ENCODE measurements at places on chromosomes 3 and 15.

DNA sequence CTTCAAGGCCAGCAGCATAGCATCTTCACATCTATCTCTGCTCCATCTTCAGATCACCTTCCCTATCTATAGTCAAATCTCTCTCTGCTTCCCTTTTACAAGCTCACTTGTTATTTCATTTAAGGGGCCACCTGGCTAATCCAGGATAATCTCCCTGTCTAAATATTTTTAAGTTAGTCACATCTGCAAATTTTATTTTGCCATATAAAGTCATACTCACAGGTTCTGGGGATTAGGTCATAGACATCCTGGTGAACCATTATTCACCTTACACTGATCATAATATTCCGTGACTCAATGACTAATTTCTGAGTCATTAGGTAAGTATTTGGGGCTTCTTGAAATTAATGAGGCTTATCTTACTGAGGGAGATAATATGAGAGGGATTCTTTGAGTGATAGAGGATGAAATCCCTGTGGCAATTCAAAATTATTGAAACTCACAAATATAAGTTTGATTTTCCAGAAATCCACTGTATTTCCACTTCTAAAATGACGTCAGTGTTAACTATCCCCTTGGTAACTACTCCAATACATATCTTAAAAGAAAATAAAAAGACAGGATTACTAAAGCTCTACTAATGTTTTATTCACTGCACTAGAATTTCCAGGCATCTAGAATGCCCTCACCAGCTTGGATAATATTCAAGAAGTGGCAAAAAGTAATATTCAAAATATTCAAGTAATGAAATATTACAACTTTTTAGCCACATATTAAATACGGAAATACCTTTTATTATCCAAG, 93.7 kb upstream of the RBMS3 start:
- DNase-seq: peak; percentile 87

DNA sequence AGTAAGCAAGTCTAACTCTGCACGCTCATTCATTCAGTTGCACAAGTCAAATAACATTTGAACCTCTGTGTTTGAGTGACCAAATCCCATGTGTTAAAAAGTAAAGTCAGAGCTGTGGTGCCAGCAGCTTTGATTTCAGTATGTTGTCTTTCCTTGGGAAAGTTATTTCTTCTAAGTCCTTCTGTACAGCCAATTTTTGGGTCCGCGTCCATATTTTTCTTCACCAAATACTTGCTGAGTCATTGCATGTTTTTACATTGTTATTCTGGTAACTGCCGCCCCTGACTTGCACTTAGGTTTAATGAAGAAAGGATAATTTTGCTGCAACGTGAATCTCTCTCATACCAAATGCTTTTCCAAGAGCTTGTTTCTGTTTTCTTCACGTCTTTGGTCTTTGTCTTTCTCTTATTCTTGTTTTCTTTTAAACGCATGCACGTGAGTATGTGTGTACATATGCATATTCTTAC, 56.7 kb downstream of the PLS1 start:
- DNase-seq: no peak

DNA sequence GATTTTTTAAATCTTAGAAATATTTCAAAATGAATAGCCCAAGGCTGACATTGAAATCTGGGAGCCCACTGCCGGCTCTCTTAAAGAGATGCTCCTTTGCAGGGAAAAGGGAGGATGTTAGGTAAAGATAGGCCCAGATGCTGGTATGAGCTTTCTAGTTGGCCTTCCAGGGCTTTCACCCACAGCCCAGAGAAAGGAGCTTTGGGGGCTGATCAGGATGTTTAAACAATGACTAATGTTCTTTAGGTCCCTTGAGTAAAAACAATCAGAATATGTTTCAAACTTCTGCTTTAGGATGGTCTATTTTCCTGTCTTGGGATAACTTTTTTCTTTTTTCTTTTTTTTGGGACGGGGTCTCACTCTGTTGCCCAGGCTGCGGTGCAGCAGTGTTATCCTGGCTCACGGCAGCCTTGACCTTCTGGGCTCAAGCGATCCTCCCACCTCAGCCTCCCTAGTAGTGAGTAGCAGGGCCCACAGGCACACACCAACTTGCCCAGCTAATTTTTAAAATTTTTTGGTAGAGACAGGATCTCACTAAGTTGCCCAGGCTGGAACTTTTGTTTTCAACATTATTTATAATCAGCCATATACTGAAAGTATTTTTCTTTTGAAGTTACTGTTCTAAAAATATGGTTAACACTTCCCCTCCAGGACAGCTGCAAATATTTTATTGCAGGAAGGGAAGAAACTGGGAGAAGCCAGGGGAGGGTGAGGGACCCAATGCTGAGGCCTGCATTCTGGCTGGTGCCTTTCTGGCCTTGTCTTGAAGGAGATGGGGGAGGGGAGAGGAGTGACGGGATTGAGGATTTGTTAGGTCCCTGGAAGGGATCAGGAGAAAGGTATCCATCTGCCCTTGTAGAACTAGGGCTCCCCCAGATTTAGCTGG, 70.1 kb downstream of the TRAK1 start:
- DNase-seq: no peak

DNA sequence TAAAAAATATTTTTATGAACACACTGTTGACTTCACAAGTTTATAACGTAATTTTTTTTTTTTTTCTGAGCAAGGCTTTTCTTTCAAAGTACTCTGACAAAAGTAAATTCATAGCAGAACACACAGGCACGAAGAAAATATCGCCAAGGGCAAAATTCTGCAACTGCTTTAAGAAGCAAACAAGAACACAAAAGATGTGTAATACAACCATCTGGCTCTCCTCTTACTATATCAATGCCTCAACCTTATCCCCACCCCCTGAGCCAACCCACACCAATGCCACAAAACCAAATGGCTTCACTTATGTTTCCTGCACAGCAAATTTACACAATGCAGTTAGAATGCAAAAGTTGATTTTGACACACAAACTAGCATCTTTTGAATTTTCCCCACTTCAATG, 274.2 kb downstream of the FOXP1 start:
- peak; percentile 75 for DNase-seq

DNA sequence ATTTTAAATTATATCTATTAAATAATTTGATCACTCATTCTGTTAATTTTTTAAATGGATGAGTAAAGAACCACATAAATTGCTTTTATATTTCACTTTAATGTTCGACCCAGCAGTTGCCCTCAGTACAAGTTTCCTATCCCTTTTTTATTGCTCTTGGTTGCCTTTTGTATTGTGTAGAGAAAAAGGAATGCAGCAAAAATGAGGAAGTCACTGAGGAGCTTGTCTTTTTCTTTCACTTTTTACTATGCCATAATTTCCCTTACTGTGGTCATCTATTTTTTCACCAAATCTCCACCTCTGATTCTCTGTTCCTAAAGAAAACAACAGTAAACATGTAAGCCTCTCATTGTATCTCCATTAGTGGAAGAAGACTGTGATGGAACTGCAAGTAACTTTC, 122.7 kb downstream of the B3GALNT1 start:
- DNase-seq: no peak

- no peak for DNase-seq
Measured at GRCh38 chr3:18752273-18752934, 327.3 kb upstream of the SATB1 start.

DNA sequence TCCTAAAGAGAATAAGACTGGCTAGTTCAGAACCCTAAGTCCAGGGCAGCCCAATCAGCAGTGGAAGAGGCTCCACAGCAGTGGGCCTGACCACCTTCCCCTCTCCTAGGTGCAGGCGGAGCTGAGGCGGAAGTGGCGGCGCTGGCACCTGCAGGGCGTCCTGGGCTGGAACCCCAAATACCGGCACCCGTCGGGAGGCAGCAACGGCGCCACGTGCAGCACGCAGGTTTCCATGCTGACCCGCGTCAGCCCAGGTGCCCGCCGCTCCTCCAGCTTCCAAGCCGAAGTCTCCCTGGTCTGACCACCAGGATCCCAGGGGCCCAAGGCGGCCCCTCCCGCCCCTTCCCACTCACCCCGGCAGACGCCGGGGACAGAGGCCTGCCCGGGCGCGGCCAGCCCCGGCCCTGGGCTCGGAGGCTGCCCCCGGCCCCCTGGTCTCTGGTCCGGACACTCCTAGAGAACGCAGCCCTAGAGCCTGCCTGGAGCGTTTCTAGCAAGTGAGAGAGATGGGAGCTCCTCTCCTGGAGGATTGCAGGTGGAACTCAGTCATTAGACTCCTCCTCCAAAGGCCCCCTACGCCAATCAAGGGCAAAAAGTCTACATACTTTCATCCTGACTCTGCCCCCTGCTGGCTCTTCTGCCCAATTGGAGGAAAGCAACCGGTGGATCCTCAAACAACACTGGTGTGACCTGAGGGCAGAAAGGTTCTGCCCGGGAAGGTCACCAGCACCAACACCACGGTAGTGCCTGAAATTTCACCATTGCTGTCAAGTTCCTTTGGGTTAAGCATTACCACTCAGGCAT, 33.7 kb downstream of the VIPR1 start:
- DNase-seq: peak; percentile 34

DNA sequence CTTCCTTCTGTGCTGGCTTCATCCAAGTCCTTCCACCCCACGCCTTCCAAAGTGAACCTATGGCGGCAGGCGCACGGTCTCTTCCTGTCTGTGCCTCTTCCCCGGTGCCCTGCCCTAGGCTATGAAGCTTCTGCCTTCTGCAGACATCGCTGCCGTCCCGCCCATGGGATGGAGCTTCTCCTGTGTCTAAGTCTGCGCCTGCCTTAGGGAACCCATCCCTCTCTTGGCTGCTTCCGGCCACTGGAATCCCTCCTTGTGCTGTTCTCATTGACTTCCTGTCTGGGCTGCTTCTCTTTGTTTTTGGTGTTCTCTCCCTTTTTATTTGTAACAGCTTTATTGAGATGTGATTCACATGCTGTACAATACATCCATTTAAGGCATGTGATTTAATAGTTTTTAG, 17.2 kb downstream of the CHCHD6 start:
- DNase-seq: no peak

DNA sequence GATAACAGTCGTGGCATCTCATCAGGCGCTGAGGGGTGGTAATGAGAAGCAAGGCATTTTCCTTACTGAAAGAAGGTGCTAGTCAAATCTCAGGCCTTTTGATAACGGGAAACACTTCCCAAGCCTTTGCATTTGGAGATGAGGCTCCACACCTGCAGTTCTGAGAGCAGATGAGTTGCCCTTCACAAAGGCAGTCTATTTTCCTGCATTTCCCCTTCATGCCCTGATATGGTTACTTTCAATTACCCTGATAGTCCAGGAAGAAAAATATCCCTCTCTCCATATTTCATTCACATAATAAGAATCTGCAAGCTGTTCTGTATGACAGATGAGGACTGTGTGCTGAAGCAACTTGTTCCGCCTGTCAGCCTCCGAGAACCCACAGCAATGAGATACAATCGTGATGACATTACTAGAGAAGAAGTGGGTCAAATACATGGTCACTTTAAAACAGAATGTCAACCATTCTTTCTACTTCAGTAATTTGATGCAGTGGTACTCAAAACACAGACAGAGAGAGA, 25.0 kb downstream of the FHIT start:
- DNase-seq: no peak

- no peak for DNase-seq
Measured at GRCh38 chr15:100721758-100722550, 119.6 kb downstream of the ASB7 start.

- DNase-seq: no peak
Measured at GRCh38 chr3:175456466-175456865, 597.3 kb downstream of the NAALADL2 start.

DNA sequence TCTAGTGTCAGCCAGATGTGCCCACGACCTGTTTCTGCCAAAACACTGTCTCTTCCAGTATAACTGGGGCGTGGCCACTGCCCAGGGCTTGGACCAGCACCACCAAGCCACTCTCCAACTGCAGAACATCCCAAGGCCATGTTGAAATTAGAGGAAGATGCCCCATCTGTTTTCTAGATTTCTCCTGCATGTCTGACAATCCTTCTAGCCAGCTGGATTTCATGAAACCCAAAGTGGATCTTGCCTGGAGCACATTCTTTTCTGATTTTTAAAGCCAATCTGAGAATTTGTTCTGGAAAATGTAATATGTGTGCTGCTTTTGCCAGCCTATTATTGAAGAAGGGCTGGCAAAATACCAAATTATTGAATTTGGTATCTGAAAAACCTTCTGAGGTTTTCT, 182.5 kb downstream of the SLCO3A1 start:
- no peak for DNase-seq

GRCh38 chr15:82790321-82790720, 15.5 kb downstream of the FSD2 start:
- no peak for DNase-seq

GRCh38 chr3:107384907-107385306, 7.7 kb downstream of the CCDC54 start:
- no peak for DNase-seq

DNA sequence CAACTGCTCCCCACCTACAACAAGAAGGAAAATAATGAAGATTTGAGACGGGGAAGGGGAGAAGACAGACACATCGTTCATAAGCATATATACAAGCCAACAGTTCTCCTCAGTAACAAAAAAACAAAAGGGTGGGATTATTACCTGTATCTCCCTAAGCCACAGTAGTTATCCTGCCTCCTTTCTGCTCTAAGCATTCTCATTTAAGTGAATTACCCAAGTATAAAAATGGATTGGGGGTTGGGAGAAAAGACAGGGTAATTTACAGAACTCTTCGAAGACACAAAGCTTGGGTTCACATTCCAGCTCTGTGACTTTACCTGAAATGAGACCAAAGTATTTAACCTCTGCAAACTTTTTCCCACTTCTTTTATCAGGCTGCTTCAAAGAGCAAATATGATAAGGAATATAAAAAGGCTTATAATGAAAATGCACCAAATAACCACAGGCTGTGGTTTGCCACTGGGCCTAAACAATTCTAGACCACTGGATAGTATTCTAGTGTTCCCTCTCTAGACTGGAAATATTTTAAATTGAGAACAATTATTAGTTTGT, 64.4 kb downstream of the UACA start:
- DNase-seq: no peak

DNA sequence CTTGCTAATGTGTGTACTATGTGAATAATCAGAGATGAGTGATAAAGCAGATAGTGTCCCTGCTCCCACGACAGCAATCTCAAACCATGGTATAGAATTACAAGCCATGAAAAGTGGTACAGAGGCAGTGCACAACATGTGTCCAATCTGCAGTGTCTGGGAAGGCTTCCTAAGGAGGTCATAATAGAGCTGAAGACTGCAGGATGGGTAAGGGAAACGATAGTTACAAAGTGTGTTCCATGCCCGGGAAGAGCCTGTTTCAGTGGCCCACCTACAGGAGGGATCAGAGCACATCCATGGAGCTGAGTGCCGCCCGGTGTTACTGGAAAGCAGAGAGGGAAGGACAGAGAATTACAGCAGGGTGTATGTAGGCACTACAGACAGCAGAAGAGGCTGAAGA, 48.9 kb downstream of the PAK2 start:
- no peak for DNase-seq

DNA sequence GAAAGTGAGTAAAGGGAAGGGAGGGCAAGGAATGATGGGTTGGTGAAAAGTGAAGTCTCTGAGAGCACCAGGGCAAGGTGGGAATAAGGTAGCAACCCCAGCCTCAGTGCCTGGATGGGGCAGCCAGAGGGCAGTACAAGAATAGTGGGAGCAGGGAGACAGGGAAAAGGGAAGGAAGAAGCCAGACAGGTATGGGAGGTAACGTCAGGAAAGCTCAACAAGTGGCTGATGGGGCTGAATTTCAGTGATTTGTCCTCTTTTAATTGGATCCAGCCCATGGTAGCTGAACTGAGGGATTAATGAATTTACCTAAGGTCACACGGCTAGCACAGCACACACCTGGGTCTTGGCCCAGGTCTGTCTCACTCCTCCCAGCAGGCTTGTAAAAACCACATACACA, 12.6 kb downstream of the RORA start:
- peak; percentile 42 for DNase-seq

Data from NCI-H524 (cell line).